ENCODE measurements at places on chromosomes 3 and 15.

- no peak for DNase-seq
Observed at GRCh38 chr15:74422265-74422651, 11.5 kb downstream of the SEMA7A start.

GRCh38 chr15:92457471-92458041, 63.9 kb downstream of the ST8SIA2 start:
- no peak for DNase-seq

DNA sequence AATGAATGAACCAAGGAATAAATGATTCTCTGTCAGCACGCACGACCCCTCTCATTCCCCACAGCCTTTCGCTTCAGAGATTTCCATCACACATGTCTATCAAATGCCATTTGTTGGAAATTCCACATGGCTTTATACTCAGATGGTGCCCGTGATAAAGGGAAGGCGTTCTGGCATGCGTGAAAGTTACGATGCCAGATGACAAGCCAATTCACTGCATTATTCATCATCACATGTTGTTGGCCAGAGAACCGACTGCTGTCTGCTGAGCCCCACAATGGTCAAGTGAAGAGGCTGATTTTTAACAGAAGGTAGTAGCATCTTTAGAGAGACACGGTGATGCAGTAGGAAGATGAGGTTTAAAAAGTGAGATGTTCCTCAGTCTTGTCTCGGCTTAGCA, 74.1 kb upstream of the FRMD4B start:
- DNase-seq = no peak

- DNase-seq = no peak
Observed at GRCh38 chr15:56816781-56817180, 83.5 kb upstream of the ZNF280D start.

DNA sequence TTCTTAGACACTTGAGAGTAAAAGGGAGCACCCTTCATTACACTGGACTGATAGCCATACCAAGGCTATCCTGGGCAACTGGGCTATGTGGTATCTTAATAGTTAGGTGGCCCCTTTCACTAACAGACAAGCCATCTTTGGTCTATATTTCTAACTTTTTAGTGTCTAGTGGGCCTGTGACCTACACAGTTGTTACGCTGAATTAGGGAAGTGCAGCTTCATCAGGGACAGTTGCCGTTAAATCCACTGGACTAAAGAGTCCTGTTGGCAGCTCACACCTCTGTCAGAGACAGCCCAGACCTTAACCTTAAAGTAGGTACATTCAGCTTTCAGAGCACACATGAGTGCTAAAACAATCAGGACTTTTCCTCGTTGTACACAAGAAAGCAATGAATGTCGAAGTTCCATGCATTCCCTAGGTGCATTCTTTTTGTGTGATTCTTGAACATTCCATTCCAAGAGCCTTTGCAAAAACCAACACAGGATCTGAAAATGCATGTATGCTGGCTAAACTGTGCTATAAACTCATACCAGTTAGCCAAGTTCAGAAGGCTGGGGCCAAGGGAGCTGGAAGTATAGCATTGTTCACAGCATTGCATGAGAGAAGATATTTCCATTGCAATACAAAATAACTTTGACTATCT, 230.2 kb upstream of the EIF1B start:
- DNase-seq = peak; percentile 94

Data from fibroblast of skin of right biceps (primary cell).